ENCODE measurements at places on chromosomes 7 and 10.

DNA sequence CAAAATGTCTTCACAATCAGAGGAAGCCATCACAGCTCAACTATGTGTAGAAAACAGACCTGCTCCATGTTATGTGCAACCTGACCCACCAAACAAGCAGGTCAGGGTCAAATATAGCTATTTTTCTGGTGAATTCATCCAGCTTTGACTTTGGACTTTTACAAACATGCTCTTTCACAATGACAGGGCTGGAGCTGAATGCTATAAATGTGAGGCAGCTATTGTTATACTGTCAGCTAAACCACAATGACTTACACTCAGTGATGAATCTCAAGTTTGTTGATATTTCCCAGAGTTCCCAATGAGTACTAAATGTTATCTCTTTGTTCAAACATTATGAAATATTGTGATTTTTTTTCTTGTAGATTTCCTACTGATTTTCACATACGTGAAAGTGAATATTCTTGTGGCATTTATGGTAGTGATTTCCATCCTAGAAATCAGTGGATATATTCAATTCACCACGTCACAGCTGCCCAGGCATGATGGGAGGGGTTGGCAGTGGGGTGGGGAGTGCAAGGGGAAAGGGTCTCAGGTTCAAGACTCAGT lies 2.5 kb upstream of the ITIH2 start:
- DNase-seq, result no peak

DNA sequence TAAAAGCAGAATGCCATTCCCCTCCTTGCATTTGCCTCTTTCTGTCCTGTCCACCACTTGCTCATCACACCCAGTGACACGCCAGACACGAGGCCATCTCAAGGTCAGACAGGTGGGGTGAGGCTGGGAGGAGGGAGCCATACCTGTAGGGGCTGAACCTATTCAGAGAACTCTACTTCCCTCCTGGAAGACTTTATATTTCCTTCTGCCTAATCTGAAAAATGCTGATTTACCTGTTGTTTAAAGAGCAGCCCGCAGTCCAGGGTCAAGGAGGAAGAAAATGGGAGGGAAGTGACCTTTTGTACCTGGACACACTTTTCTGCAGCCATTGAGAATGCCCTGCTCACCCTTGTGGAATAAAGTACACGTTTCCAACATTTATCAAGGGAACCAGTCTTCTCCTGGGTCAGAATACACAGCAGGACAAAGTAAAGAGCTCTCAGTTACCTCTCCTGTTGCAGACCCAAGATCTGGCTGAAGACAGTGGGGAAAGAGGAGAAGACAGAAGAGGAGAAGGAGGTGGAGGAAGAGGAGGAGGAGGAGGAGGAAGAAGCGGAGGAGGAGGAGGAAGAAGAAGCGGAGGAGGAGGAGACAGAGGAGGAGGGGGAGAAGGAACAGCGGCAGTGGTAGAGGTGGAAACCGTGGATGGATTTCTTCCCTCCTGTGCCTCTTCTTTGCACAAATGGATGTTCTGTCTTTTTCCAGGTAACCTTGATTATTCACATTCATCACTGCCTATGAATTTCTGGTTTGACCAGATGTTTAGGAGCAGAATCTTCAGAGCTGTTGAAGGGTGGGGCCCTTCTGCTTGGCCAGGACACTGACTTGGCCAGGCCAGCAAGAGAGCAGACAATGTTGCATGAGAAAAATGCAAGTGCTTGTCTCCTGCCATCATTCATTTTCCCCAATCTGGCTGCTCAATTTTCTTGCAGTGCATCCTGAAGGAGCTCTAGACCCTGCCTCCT lies 1.2 kb upstream of the BLNK start:
- DNase-seq, result no peak

- DNase-seq, result no peak
Measured at GRCh38 chr7:45347804-45348203, 190.2 kb downstream of the RAMP3 start.

DNA sequence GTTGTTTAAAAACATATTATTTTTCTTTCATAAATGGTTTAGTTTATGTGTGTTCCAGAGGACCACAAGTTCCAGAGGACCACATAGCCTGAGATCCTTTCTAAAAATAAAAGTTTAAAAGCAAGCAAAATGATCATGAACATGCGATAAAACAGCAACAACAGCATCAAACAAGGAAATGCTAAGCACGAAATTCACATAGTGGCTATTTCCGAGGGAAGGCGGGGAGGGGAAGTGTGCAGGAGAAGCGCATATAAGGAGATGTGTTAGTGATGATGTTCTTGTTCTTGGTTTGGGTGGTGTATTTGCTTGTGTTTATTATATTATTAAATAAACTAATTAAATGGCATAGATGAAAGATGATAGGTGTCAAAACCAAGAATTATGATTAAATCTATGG lies 1.2 kb downstream of the TBATA start:
- DNase-seq, result no peak

Measured in GM20000 (cell line).